ENCODE measurements at places on chromosomes 11 and 22. TPM values are rescaled to one million over a fixed set of nuclear protein-coding genes. Genes with fewer than 3 reads are reported as not detected.

The L3MBTL2 gene
- 21.2 TPM for total RNA-seq

DNA sequence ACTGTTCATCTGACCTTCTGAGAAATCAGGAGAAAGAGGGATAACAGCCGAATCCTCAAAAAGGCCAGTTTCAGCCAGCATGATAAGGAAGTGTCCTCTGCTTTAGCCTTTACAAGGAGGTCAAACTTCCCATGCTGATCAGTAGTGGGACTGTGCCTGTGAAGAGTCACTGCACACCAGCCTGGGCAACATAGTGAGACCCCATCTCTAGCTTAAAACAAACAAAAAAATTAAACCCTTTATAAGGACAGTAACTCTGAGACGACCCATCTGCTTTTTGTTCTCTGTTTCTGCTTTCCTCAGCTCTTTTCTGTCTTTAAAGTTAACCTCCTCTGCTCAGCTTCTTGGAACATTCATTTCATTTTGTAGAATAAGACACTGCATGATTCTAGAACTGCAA lies 49.7 kb downstream of the SCGB1A1 start:
- no peaks in the 10 kb centered on the region for H3K36me3 ChIP-seq
- H3K4me3 ChIP-seq = no peak overlapping the region
- no peaks in the 10 kb centered on the region for H3K27me3 ChIP-seq
- no peak overlapping the region for H3K27ac ChIP-seq

- DNase-seq = no peak
- H3K27me3 ChIP-seq = no peaks in the 10 kb centered on the region
- H3K4me3 ChIP-seq = no peak overlapping the region
- no peaks in the 10 kb centered on the region for H3K4me1 ChIP-seq
- no peaks in the 10 kb centered on the region for H3K36me3 ChIP-seq
These were observed 6.3 kb downstream of the TYR start for GRCh38 chr11:89184021-89184420.

The USH1C gene
- not detected for total RNA-seq

The TIMP3 gene
- 393 TPM for total RNA-seq

GRCh38 chr11:22197139-22198005 lies 4.5 kb downstream of the ANO5 start:
- peaks cover 6% of the 10 kb centered on the region for H3K4me1 ChIP-seq
- H3K27ac ChIP-seq = peak overlapping the region; percentile 8
- H3K36me3 ChIP-seq = no peaks in the 10 kb centered on the region
- H3K4me3 ChIP-seq = peak overlapping the region; percentile 18
- no peaks in the 10 kb centered on the region for H3K27me3 ChIP-seq
- no peak for DNase-seq

DNA sequence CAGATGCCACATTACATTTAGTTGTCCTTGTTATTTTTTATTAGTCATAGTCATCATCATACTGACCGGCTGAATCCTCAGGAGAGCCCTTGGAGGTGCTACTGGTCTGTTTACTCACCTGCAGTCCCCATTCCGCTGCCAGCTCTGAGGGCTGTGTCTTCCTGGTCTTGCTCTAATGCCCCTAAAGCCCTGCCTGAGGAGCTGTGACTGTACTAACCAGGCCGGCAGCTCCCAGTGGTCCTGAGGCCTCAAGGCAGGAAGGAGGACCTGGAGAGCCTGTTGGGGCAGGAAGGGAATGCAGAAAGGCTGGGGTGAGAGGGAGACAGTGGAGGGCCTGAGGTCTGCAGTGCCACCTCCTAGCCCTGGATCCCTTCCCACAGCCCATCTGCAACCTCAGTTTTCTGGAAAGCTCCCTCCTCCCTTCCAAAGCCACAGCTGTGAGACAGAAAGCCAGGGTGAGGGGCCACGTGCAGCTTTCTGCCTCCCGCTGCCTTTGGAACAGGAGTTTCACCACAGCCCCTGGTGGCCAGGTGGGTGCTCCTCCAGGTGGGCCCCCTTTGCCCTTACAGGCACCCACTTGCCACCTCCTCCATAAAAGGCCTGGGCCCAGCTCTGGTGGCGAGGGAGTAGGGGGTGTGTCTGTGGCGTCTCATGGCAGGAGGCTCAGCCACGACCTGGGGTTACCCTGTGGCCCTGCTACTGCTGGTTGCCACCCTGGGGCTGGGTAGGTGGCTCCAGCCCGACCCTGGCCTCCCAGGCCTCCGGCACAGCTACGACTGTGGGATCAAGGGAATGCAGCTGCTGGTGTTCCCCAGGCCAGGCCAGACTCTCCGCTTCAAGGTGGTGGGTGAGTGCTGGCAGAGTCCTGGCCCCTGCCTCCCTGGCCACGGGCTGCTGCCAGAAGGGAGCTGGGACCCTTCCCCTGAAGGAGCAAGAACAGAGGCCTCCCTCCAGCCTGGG lies at the start of gene ZP1:
Gene ZP1 (plus strand): TSS at position 632 of the 960 bp plus-strand sequence. CDS start 20 bp downstream, at position 652.
- no peaks in the 10 kb centered on the region for H3K27me3 ChIP-seq
- no peak within 1 kb of the TSS for H3K27ac ChIP-seq
- H3K36me3 ChIP-seq = no peaks in the 10 kb centered on the region
- peaks cover 27% of the 10 kb centered on the region for H3K4me1 ChIP-seq

GRCh38 chr22:20646906-20647305 lies 127.0 kb upstream of the SERPIND1 start:
- H3K27ac ChIP-seq = no peak overlapping the region
- no peaks in the 10 kb centered on the region for H3K36me3 ChIP-seq
- H3K27me3 ChIP-seq = no peaks in the 10 kb centered on the region
- no peaks in the 10 kb centered on the region for H3K4me1 ChIP-seq
- no peak overlapping the region for H3K4me3 ChIP-seq

- H3K36me3 ChIP-seq = no peaks in the 10 kb centered on the region
- DNase-seq = no peak
- no peak overlapping the region for H3K27ac ChIP-seq
- H3K27me3 ChIP-seq = peaks cover 40% of the 10 kb centered on the region
These were observed 12.4 kb upstream of the SYN3 start for GRCh38 chr22:33070600-33070999.

- H3K36me3 ChIP-seq = no peaks in the 10 kb centered on the region
- no peak overlapping the region for H3K4me3 ChIP-seq
- H3K27me3 ChIP-seq = no peaks in the 10 kb centered on the region
These were observed 26.0 kb downstream of the FDX1 start for GRCh38 chr11:110455718-110456117.

DNA sequence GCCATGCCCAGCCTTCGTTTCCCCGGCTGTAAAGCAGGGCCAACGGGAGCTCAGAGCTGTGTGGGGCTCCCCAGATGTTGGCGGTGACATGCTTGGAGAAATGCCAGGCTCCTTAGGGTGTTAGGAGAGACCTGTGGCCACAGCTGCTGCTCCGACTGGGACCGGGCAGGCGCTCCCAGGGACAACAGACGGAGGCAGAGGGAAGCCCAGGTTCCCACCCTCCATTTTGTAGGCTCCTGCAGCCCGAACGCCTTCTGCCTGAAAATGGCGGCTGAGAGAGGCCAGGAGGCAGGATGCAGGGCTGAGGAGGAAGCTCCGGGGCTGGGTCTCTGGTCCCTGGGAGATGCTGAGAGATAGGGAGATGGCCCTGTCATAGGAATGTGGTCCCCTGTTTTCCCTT lies 10.0 kb downstream of the CD6 start:
- H3K4me1 ChIP-seq = no peaks in the 10 kb centered on the region
- no peak overlapping the region for H3K27ac ChIP-seq
- no peaks in the 10 kb centered on the region for H3K27me3 ChIP-seq
- H3K36me3 ChIP-seq = no peaks in the 10 kb centered on the region

GRCh38 chr22:47038206-47038835 lies 275.9 kb downstream of the TBC1D22A start:
- H3K36me3 ChIP-seq = peaks cover 4% of the 10 kb centered on the region

GRCh38 chr11:18321578-18321968 lies 367 bp downstream of the HPS5 start:
- H3K36me3 ChIP-seq = peaks cover 17% of the 10 kb centered on the region
- peak overlapping the region; percentile 93 for H3K27ac ChIP-seq

- DNase-seq = no peak
- H3K36me3 ChIP-seq = no peaks in the 10 kb centered on the region
- H3K4me1 ChIP-seq = no peaks in the 10 kb centered on the region
- no peak overlapping the region for H3K4me3 ChIP-seq
- H3K27me3 ChIP-seq = no peaks in the 10 kb centered on the region
- no peak overlapping the region for H3K27ac ChIP-seq
These were observed 326.3 kb downstream of the GRM5 start for GRCh38 chr11:88739524-88739923.

- no peaks in the 10 kb centered on the region for H3K4me1 ChIP-seq
- no peak overlapping the region for H3K27ac ChIP-seq
These were observed 50.0 kb downstream of the LRRC74B start for GRCh38 chr22:21095773-21096107.

DNA sequence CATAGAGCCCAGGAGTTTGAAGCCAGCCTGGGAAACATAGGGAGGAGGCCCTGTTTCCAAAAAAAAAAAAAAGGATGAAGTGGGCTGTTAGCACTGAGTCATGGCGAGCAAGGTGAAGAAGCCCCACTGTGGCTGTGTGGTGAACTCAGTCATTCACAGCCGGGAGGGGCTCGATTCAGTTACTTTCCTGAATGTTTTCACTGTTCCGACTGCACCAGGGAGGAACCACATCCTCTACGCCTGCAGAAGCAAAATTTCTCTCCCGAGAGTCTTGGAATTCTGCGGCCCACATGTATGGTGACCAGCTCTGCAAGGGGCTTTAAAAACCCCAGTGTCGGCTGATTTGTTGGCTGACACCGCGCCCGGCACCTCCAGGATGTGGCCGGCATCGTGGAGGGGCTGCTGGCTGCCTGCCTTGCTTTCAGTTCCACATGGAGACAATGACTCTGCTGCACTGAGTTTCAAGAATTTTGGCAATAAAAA lies 27.8 kb upstream of the GRAMD4 start:
- H3K36me3 ChIP-seq = no peaks in the 10 kb centered on the region
- H3K27me3 ChIP-seq = no peaks in the 10 kb centered on the region
- peaks cover 93% of the 10 kb centered on the region for H3K4me1 ChIP-seq
- H3K4me3 ChIP-seq = no peak overlapping the region

- no peak overlapping the region for H3K4me3 ChIP-seq
- no peaks in the 10 kb centered on the region for H3K27me3 ChIP-seq
- H3K27ac ChIP-seq = no peak overlapping the region
- DNase-seq = no peak
- H3K4me1 ChIP-seq = peaks cover 4% of the 10 kb centered on the region
- H3K36me3 ChIP-seq = peaks cover 6% of the 10 kb centered on the region
These were observed 5.1 kb downstream of the TRIM22 start for GRCh38 chr11:5694642-5695041.

Measured in heart left ventricle (tissue), 16 donors.